CD4-positive, CD25-positive, alpha-beta regulatory T cell (primary cell): ENCODE measurements at places on chromosomes 2 and 18.

DNA sequence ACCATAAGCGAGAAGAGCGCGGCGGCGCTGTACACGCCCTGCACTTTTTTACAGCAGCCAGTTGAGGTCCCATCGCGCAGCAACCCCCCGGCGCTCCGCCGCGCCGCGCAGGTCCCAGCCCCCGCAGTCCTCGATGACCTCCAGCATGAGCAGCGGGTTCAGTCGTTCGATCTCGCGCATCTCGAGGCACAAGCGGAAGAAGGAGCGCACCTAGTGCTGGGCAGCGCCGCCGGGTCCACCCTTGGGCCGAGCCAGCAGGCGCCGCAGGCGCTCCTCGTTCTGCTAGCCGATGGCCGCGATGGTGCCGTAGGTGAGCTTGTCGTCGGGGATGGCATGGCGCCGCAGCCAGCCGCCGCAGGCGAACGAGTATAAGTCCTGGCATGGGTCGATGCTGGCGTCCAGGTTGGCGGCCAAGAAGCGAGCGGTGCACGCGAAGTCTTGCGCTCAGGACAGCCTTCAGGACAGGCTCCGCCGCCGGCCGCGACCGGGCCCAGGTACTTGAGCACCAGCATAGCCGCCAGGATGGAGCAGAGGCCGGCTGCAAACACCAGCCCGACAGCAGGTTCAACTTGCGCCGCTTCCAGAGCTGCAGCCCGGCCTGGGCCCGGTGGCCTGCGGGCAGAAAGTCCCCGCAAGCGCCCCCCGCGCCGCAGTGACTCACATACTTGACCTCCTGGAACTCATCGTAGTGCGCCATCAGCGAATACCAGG is 8.3 kb downstream of the ALPP start:
- no peak for DNase-seq

GRCh38 chr18:77572537-77572936 is 322.9 kb downstream of the GALR1 start:
- DNase-seq = no peak

DNA sequence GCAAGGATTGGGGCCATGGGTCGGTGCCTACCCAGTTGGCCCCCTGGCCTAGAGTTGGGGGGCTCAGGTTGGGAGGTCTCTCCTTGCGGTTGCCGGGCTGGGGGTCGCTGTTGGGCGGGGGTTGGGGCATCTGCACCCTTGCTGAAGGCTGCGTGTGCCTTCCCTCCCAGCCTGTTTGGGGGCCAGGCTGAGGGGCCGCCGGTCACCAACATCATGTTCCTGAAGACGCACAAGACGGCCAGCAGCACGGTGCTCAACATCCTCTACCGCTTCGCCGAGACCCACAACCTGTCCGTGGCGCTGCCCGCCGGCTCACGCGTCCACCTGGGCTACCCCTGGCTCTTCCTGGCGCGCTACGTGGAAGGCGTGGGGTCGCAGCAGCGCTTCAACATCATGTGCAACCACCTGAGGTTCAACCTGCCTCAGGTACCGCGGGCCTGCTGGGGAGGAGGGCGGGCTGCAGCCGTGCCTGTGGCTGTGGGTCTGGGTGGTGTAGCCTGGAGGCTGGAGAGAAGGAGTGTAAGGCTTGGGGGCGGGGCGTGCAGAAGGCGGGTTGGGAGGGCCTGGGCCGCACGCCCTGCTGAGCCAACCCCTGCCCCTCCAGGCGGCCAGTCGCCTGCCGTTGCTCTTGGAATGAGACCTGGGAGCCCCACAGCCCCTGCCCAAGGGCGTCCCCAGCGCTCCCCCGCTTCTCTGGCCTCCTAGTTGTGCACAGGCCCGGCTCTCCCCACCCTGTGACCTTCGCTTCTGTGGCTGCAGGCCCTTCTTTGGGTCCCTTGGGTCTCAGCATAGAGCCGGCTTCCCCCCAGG is 7.2 kb upstream of the NEU4 start:
- no peak for DNase-seq

- DNase-seq = peak; percentile 57
Measured at GRCh38 chr2:170815746-170816503, 762 bp upstream of the GAD1 start.

- DNase-seq = no peak
Measured at GRCh38 chr18:79164706-79165105, 95.5 kb downstream of the ATP9B start.

DNA sequence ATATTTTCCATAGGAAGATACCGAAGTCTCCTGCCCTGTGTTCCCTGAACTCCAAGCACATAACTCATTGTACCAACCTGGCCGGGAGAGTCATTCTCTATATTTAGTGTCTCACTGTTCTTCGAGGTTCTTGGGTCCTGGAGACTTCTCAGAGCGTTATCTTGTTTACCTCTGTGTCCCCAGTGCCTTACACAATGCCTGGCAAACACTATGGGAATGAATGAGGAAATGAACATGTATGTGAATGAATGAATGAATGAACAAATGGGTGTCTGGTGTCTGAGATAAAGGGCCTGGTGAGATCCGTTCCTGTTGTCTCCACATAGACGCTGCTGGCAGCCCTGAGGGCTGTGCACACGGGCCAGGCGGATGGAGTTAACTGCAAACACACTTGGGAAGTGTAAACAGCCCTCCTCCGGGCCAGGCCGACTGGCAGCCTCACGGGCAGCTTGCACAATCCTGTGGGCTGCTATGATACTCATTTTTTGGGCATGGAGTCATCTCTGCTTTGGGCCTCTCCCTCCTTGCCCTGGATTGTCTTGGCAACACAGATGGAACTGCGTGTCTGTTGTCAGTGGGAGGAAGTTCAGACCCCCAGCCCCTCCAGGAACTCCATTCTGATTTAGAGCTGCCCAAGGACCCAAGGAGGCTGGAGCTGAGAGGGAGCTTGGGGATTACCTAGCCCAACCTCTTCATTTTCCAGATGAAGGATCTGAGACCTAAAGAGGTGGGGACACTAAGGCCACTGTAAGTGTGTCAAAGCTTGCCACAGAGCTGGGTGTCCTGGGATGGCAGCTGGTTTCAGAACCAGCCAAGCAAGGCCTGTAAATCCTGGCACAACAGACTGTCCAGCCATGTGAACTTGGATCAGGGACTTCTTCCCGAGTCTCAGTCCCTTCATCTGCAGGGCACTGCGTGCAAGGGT is 124.4 kb downstream of the INHBB start:
- DNase-seq = no peak

DNA sequence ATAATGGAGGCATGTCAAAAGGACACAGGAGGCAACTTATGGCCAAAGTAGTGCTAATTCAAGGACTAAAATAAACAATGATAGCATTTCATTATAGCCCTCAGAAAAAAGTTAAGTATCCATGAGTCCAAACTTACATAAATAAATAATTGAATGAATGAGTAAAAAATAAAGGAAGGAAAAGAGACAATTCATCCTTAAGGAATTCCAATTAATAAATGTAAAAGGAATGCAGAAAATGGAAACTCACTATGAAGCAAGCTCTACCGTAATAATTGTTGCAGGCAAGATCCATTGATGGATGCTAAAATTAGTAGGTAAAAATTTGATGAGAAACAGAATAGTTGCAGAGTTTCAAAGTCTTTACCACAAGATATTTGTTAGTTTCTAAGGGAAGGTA is 88.2 kb upstream of the RAPGEF4 start:
- DNase-seq = no peak
